ENCODE measurements at places on chromosomes 4 and X.

- no peak for DNase-seq
Measured at GRCh38 chrX:154046031-154046781, 26.5 kb upstream of the IRAK1 start.

GRCh38 chr4:174170091-174170490 lies 113.4 kb downstream of the FBXO8 start:
- no peak for DNase-seq

DNA sequence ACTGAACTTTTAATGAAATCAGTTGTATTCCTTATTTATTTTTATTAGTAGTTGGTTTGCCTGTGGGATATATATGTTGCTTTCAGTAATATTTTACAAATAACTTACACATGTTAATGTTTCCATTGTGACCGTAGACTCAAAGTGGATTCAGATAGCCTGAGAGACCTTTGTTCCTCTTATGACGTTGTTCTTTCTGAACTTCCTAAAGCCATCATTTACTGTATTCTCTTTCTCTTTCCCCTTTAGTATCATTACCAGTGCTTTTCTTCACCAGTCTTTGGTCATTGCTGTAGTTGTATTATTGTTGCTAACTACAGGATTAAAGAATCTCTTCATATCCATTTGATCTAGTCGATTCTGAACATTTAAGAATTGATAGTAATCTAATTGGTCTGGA lies 4.3 kb downstream of the STIM2 start:
- no peak for DNase-seq

- no peak for DNase-seq
Measured at GRCh38 chr4:26878794-26879391, 18.3 kb downstream of the STIM2 start.

GRCh38 chr4:3145234-3145924 lies 70.9 kb downstream of the HTT start:
- DNase-seq, result no peak

DNA sequence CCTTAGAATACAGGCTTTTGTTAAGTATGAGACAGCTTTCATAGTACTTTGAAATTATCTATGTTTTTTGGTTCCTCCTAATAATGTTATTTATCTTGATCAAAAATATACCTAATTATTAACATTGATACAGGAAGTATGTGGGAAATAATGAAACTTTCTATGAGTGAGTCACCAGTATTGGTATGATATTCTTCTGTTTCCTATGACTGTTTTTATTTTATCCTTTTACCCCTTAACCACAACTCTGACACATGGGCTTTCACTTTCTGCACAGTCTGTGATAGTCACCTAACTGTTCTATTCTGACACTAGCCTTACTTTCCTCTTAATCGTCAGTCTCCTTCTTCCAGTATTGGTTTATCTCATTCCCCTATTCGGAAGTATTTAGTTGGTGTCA lies 4.7 kb downstream of the THAP9 start:
- DNase-seq, result no peak

- DNase-seq, result no peak
Measured at GRCh38 chr4:146211440-146211839, 2.9 kb upstream of the REELD1 start.

GRCh38 chr4:55854129-55854528 lies 681 bp downstream of the EXOC1 start:
- DNase-seq, result no peak

DNA sequence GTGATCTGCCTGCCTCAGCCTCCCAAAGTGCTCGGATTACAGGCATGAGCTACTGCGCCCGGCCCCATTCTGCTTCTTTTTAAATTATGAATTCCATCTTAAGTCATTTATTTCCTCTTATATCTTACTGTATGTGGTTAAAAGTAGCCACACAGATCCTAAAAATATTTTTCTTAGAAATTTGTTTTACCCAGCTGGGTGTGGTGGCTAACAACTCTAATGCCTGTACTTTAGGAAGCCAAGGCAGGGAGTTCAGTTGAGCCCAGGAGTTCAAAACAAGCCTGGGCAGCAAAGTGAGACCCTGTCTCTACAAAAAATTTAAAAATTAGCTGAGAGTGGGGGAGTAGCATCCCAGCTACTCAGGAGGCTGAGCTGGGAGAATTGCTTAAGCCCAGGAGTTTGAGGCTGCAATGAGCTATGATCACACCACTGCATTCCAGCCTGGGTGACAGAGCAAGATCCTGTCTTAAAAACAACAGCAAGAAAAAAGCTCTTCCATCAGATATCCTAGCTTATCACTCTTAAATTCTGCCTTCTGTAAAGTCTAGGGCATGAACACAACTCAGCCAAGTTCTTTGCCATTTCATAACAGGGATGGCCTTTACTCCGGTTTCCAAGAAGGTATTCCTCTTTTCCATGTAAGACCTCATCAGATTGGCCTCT lies 15.1 kb upstream of the AFF1 start:
- no peak for DNase-seq

GRCh38 chr4:147596981-147597380 lies 20.2 kb upstream of the TMEM184C start:
- DNase-seq, result no peak

All from right forelimb (tissue), 1 donor.